T-helper 1 cell (primary cell): ENCODE measurements at places on chromosomes 2 and 18.

GRCh38 chr2:9085353-9085752, 81.9 kb upstream of the MBOAT2 start:
- no peak for DNase-seq

DNA sequence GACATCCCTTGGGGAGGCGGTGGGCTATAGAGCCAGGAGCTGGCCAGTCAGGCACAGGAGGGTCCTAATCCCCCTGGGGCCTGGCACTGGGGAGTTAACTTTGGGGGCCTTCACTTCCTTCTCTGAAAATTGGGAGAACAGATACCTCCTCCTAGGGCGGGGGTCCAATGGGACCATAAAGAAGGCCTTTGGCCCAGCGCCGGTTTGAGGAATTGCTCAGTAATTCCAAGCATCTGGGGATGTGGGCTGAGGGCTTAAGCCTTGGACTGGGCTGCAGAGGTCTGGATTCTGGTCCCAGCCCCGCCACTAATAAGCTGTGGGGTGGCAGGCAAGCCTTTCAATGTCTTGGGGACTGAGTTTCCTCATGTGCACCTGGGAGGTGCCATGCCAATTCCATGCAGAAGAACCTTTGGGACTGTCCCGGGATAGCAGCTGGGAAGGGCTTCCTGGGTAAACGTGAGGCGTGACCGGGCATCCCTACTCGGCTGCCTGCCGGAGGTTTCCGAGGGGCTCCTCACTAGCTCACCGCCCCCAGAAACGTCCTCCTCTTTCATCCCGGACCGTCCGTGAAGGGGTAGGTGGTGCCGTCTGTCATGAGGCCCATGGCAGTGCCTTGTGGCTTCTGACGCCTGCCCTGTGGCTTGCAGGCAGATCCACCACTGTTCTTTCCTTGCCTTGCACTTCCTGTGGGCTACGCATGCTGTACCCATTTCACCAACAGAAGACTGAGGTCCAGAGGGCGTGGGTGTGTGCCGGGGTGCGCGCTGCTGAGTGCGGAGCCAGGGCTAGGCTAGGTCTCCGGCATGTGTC, 67.4 kb upstream of the HPCAL1 start:
- peak; percentile 5 for DNase-seq

DNA sequence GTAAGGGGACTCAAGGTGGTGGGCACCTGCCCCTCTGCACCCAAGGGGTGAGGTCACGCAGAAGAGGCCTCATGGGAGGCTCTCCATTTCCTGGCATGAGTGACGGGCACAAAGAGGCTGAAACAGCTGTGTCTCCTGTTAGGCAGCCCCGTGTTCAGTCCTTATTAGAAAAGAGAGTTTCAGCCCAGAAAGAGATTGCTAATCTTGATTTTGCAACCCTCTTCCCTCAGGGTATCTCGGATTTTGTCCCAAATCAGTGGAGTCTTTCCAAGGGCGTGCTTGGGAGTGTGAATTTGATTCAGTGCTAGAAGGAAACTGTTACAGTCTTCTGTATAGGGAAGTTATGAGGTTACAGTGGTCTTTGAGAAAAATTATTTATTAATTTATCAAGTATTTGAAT, 10.4 kb downstream of the TNFRSF11A start:
- no peak for DNase-seq

DNA sequence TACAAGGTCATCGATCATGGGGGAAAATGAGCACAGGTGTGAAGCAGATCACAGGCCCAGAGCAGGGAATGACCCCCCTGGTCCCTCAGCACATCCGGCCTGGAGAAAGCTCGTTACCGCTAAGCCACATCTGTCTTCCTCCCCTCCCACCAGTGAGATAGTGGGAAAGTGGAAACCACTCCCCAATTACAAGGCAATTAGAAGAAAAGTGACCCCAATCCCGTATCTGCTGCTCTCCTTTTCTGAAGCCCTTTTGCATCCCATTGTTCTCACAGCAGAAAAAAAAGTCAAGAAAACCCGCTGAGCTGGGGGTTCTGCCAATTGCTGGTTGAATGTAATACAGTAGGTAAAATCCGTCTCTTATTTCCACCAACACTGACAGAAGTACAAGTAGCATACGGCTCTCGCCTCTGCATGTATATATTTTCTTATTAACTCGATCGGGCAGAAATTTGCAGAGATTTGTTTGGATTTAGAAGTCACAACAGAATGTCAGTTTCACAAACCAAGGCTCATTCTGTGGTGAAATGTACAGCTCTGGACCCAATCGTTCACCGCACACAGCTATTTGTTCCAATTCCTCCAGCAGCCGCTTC, 287.0 kb downstream of the TCF4 start:
- no peak for DNase-seq

DNA sequence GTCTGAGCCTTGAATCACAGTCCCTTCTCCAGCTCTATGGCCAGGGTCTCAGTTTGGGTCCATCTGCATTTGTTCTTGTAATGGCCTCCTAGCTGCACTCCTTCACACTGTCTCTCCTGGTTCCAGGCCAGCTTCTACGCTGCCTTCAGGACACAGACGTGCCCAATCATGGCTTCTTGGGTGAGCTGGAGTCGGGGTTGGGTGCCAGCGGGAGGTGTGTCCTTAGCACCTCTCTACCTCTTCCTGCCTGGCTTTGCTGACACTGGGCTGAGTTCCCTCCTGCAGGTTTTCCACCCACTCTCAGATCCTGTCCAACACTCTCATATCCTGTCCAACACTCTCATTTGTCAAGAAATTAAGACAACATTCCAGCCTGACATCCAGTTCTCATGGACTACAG, 9.6 kb downstream of the TRPM8 start:
- DNase-seq = no peak

- DNase-seq = no peak
These were observed 945.3 kb downstream of the TRIB2 start for GRCh38 chr2:13662055-13662454.

GRCh38 chr2:200695601-200696000, 109.8 kb downstream of the AOX1 start:
- no peak for DNase-seq

GRCh38 chr2:170180031-170180566, 2.2 kb downstream of the MYO3B start:
- no peak for DNase-seq

GRCh38 chr2:219595256-219595655, 2.4 kb upstream of the STK11IP start:
- no peak for DNase-seq

GRCh38 chr2:41475959-41476358, 571.9 kb upstream of the PKDCC start:
- no peak for DNase-seq

GRCh38 chr18:49048396-49049020, 97.7 kb upstream of the SMAD7 start:
- DNase-seq = no peak

DNA sequence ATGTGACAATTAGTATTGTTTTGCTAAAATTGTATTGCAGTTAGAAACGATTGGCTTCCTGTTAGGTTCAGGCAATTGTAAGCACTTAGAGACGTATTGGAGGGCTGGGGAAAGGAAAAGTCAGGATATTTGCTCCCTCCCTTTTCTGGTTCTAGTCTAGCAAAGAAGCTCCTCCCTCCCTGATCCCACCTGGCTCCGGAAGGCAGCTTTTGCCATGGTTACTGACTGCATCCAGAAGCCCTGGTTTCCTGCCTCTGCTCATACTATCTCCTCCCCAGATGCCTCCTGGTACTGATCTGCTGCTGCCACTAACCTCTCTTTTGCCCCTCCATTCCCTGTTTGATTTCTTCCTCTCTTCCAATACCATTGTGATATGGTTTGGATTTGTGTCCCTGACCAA, 275.9 kb downstream of the MREG start:
- DNase-seq = no peak

DNA sequence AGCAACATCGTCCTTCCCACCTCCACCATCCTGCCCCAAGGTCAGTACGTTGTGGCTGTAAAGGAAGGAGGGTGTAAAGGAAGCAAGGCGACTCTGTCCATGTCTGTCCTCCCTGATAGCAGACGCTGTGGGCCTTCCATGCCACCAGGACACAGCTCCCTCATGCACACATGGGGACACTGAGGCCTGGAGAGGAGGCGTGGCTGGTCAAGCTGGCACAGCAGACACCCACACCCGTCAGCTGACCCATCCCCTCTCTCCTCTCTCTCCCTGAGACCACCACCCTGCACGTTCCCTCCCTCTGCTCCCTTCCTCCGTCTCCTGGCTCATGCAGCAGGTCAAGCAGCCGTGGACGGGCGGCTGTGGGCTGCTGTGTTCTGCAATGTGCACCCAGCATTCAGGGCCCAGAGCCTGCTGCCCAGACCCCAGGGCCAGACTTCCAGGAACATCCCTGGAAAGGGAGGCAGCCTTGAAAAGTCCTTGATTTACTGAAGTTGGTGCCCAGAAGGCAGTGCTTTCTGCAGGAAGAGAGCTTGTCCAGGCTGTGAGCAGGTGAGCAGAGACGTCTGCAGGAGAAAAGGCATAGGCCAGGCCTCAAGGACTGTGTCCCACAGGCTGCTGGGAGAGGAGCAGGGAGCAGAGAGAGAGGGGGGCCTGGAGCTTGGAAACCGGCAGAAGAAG, 133.6 kb downstream of the DDX1 start:
- no peak for DNase-seq

DNA sequence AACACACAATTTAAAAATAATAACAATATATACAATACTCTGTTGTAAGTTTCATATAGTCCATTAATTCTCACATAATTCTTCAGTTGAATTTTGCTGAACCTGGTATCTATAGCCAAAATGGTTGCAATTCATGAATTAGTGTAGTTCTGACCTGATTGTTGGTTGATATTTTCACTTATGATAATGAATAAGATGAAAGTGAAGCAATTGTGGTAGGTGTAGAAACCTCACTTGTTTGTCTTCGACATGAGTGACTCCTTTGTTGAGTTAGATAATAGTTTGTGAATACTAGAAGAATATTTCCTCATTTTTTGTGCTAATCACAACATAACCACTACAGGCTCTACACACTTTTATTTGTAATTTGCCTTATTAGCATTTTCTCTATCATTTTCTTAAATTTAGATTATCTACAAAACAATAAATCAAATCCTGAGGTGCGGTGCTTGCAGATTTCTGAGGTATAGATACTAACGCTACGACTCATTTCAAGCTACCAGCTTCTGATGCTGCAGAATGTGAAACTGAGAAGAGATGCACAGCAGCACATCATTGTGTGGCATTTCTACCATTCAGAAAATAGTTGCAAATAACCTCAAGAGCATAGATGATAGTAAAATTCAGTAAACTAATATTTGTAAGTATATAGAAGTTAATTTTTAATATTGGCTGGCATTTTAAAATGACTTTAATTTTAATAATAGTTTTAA, 117.9 kb downstream of the KCNH7 start:
- DNase-seq = no peak

DNA sequence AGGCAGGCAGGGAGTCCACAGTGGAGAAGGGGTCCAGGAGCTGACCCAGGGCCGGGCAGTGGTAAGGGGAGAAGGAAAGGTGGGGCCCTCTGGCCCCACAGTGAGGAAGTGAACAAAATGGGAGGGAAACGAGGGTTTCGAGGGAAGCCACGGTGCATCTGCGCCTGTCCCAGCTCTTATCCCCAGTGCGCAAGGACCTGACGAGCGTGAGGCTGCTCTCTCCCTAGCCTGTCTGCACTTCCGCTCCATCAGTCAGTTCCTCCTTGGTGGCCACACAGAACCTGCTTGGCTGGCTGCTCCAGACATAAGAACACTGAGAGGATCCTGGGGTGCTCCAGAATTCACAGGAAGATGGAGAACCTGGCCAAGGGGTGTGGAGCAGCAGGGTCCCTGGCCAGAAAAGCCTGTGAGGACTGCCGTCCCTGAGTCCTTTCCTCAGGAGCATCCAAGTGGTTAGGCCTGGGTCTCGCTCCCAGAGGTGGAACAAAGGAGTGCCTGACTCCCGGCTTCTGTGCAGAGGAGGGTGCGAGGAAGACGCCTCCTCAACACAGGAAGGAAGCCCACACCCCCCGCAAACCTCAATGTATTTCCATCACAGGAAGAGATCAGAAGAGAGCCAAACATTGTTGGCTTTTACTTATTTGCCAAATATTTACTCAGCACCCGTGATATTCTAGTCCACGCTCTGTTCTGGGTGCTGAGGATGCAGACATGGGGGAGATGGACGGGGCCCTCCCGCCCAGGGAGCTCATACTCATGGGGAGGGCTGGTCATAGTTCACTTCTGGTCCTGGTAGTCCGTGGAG, 43.7 kb upstream of the SEMA4C start:
- DNase-seq = peak; percentile 43

DNA sequence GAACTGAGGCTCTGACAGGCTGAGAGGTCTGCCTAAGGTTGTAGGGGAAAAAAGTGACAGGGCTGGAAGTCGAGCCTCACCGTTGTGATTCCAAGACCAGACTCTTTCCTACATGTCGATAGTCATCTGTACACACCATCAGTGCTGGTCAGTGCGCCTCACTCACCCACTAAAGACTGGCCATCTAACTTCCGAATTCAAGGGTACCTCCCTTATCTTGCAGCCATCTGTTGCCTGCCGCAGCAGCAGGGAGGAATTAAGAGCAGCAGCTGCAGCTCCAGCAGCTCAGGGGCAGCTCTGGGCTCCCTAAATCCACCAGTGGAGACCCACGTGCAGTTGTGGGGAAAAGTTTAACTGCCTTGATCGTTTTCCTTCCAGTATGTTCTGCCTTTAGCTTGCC, 32.6 kb upstream of the GPR39 start:
- DNase-seq = no peak

GRCh38 chr18:27636576-27637085, 451.5 kb upstream of the CHST9 start:
- no peak for DNase-seq

DNA sequence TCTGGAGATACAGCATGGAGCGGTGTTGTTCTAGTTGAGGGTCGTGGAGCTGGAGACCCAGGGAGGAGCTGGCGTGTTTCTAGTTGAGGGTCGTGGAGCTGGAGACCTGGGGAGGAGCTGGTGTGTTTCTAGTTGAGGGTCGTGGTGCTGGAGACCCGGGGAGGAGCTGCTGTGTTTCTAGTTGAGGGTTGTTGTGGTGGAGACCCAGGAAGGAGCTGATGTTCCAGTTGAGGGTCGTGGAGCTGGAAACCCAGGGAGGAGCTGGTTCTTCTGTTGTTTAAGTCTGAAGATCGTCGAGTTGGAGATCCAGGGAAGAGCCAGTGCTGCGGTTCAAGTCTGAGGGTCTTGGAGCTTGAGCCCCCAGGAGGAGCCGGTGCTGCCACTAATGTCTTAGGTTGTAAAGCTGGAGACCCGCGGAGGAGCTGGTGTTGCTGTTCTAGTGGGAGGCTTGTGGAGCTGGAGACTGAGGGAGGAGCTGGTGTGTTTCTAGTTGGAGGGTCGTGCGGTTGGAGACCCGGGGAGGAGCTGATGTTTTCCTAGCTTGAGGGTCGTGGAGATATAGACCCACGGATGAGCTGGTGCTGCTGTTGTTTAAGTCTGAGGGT, 155.3 kb downstream of the RTP5 start:
- no peak for DNase-seq

- no peak for DNase-seq
These were observed 34.6 kb downstream of the IAH1 start for GRCh38 chr2:9508931-9509330.

DNA sequence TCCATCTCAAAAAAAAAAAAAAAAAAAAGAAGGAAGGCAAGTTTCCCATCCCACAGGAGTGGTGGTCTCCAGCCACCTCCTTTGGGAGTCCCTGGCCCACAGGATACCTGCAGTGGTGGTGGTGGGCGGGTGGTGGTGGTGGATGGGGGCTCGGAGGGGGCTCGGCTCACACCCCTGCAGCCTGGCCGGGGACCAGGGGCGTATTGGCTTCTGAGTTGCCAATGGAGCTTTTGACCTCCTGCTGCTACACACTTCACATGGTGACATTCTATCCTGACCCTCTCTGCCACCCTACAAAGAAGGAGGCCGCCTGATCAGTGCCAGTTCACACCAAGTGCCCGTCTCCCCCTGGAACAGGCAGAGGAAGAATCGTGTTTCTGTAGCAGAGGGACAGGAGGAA, 119.6 kb downstream of the NFATC1 start:
- no peak for DNase-seq

GRCh38 chr2:163637871-163638270, 97.9 kb downstream of the FIGN start:
- DNase-seq = no peak
